ENCODE measurements at places on chromosomes 11 and 22. TPM values are rescaled to one million over a fixed set of nuclear protein-coding genes. Genes with fewer than 3 reads are reported as not detected.
A peak's percentile ranks its signal among the peaks of the same experiment; 100 is the strongest.

GRCh38 chr11:86947541-86947940, 7.7 kb downstream of the FZD4 start:
- DNase-seq = no peak

DNA sequence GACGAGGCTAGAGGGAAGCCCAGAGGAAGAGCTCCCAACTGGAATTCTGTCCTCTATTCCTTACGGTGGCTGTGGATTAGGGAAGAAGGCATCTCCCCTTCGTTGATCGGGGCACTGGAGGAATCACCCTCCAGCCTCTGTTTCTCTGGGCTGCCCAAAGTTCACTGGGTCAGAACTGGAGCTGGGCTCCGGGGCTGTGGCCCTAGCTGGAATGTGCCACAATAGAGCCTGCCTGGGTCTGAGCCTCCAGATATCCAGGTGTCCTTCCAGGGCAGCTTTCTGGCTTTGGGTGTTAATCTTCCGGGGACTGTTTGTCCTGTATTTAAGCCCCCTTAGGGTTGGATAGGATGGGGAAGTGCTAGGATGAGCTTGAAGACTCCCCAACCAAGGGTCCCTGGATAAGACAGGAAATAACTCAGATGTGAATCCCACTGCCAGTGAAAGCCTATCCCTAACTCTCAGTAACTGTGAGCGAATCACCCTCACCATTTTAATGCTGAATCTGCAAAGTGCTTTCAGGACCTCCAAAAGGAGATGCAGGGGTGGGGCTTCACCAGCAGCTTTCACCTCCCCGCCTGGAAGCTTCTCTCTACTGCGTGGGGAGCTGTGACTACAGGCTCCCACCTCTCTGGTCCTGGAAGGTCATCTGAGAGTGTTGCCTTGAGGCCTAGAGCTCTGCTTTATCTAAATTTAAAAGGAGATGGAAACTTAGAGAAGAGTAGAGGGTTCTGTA, 9.5 kb downstream of the YPEL4 start:
- no peak for DNase-seq

- no peak for DNase-seq
Observed at GRCh38 chr22:46451741-46452140, 85.7 kb downstream of the CELSR1 start.

- DNase-seq = no peak
Observed at GRCh38 chr22:23570681-23571080, 9.4 kb downstream of the IGLL1 start.

DNA sequence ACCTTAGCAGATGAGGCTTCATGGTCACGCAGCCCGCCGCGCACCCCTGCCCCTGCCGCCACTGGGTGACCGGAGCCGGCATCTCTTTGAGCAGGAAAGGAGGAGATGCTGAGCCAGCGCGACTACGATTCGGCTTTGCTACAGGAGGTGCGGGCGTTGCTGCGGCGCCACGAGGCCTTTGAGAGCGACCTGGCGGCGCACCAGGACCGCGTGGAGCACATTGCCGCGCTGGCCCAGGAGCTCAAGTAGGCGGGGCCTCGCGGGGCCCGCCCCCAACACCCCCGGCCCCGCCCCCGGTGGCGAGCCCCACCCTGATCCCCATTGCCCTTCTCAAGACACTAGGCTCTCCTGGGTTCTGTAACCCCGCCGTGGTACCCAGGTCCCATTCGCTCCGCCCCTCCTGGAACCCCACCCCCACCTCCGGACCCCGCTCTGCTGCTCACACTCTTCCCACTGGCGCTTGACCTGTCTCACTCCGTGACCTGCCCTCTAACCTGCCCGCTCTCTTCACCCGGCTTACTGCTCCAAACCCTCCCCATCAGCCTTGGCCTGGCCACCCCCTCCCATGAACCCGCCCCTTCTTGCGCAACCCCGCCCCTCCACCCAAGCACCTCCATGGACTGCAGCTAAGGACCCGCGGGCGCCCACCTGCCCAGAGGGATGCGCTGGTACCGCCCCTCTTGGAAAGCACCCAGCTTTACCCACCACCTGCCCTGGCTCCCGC, 9.1 kb downstream of the CTSF start:
- no peak for DNase-seq

- DNase-seq = no peak
Observed at GRCh38 chr11:49302360-49302759, 94.0 kb upstream of the FOLH1 start.

- no peak for DNase-seq
Observed at GRCh38 chr11:100860318-100861155, 173.4 kb downstream of the ARHGAP42 start.

- no peak for DNase-seq
Observed at GRCh38 chr11:2644844-2645778, 54.7 kb downstream of the KCNQ1OT1 start.

- peak; percentile 22 for DNase-seq
Observed at GRCh38 chr11:120137611-120138521, at the start of gene TRIM29. TRIM29 (minus strand) TSS chr11:120138113; CDS start chr11:120138031, 82 bp downstream.

DNA sequence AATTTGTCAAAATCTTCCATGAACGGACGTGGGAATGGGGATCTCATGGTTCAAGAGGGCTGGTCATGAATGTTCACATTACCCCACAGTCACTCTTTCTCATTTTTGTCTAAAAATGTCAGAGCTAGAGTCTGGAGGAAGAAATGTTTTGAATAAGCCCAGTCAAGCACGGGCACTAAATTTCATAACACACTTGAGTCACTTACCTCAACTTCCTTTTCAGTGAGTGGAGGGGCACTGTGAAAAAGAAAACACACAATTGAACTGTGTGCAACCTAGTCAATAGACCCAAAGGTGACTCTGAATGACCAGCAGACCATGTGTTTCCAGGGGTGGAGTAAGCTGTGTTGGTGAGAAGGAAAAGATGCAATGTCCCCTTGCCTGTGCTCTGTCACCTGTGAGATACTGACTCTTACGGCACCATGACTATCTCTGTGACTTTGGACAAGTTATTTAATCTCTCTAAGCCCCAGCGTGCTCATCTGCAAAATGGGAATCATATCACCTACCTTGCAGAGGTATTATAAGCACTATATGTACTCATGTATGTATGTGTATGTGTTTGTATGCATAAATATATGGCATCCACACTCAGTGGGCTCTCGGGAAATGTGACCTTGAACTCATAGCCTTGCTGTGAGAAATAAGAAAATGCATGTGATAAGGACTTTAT, 38.2 kb upstream of the LYVE1 start:
- no peak for DNase-seq

DNA sequence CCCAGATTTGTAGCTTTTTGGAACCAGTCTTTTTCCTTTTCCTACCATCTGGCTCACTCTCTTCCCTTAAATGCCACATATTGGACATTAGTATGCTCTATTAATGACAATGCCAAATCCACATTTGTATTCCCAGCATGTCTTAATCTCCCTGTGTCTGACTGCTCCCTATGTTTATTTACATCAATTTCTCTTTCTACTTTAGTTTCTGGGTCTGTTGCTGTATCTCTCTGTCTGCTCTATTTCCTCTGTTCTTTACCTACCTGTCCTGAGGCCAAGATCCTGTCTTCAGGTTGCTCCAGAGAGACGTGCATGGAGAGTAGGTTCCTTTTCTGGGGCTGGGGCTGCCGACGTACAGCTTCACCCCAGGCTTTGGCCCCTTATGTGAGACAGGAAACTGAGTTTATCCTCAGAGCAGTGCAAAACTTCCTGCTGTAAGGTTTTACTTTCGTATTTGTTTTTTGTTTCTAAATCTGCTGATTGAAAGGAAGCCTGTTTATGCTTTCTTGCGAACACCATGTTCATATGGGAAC, 25.6 kb downstream of the OR2AG2 start:
- DNase-seq = no peak

GRCh38 chr22:50343541-50343935, 411 bp downstream of the PPP6R2 start:
- DNase-seq = no peak

GRCh38 chr11:33391893-33392251, 134.7 kb downstream of the HIPK3 start:
- no peak for DNase-seq

- DNase-seq = peak; percentile 86
Observed at GRCh38 chr11:130916238-130916855, at the start of gene SNX19. SNX19 (minus strand) TSS chr11:130916479; CDS start chr11:130915939, 540 bp downstream.

DNA sequence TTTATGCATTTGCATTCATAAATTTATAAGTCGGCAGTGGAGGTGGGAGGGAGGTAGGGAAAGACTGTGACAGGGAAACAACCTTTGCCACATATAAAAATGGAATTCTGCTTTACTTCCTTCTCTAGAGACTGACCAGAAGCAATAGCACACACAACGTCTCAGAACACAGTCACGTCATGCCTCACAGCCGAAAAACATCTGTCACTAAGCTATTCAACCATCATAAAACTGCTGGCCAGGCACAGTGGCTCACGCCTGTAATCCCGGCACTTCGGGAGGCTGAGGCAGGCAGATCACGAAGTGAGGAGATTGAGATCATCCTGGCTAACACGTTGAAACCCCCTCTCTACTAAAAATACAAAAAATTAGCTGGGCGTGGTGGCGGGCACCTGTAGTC, 101.0 kb upstream of the CHRM4 start:
- DNase-seq = peak; percentile 45

DNA sequence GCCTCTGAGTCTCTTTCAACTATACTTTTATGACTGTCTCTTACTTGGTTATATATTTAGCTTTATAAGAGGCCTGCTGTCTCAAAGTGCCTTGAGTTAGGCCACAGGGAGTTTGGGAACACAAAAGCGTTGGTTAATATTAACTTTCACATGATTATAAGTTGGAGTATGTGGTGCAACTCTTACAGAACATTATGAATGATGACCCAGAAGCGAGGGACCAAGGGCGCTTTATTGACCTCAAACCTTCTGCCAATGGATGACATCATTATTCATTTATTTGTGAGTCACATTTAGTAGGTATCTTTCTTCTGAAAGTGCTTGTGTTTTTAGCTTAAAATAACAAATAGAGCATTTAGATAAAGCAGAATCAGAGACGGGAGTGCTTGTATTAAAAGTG, 298.0 kb upstream of the ZC3H12C start:
- DNase-seq = no peak

- no peak for DNase-seq
Observed at GRCh38 chr22:41178425-41178975, 26.6 kb upstream of the L3MBTL2 start.

DNA sequence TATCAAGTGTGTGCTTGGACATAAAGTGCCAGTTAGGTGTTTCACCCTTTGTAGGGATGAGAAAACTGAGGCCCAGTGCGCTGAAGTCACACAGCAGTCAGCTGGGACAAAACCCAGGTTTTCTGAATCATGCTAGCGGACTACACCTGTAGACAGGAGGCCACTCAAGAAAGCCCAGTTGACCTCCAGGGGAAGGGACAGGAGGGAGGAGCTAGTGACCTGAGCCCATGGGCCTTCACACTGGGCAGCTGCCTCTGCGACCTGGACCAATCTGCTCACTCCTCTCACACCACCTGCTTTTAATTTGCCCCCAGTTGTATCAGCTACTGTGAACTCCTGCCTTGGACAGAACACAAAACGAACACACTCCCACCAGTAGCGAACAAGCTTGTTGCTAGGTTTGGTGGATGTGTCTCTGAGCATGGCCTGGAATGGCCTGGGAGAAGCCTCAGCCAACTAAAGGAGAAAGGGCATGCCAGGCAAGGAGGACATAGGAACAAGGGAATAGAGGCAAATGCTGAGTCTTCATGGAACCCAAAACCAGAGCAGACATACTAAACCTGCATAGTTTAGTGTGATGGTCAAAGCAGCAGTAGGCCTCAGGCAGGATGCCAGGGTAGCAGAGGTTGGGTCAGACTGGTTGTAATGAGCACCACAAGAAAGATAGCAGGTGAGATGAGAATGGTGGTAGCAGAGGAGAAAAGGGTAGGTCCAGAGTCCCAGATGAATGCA, 7.2 kb downstream of the LMO1 start:
- no peak for DNase-seq

DNA sequence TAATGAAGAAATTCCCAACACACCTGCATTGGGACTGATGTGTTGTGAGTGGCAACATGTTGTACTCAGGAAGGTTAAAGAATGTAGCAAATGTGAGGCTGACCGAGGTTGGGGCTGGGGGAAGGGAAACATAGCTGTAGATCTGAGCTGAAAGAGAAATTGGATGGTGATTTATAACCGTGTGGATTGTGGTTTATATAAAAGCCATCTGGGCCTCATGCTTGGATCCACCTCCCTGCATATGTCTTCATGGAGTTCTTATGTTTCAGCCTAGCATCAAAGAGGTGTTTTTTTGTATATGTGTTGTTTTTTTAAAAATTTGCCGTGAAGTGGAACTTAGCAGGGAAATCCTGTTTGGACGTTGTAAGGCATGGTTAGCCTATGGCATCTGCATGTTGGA, 141.3 kb downstream of the NAV2 start:
- DNase-seq = peak; percentile 12

GRCh38 chr22:38740754-38741153, 15.0 kb downstream of the SUN2 start:
- no peak for DNase-seq

DNA sequence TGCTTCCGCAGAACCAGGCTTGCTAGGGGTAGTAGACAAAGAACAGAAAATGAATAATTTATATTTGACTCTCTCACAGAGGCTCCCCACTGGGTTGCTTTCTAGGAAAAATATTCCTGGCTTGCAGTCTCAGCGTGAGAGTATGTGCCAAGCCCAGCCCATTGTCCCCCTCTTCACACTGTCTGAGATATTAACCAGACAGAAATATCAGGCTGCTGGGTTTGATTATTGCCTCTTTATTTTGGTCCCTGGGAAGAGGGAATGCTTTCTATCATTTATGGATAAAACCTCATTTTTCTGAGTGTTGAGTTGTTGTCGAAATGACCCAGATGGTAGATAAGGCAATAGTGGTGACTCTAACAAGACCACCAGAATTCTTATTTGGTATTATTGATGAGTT, 367.9 kb downstream of the METTL15 start:
- peak; percentile 66 for DNase-seq

DNA sequence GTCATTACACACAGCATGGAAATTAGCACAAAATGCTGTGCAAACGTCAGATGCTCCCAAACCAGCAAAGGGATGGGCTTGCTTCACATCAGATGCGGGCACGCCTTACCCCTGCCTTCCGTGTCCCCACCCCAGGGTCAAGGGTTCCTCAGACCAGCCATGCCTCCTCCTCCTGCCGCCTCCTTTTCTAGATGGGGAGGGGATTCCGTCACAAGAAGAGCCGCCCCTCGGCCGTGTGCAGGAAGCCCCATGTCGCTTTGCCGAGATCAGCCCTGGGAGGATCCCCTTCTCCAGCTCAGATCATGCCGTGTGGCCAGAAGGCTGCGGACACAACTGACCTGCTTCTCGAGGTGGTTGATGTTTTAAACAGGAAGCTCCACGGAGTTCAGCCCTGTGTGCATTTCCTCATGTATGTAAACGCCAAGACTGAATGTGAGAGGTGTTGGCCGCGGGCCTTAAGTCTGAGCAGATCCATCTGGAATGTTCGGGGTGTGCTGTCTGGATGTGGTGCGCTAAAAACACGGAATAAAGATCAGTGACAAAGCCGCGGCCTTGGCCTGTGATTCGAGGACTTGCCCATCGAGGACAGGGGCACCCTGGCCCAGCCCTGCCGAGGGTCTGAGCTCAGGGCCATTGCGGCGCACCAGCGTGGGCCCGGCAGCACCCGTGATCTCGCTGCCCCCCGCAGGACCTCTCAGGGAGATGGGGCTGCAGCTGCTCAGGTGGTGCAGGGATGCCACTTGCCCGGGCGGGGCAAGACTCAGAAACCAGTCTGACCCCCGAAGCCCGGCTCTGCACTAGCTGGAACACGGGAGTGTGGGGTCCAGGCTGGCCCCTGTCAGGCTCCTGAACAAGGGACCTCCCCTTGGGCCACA, 412.9 kb downstream of the TBC1D22A start:
- peak; percentile 34 for DNase-seq

The KDM4E gene
- total RNA-seq = not detected

The ACER3 gene
- 18.2 TPM for total RNA-seq

The SCN4B gene
- 3.1 TPM for total RNA-seq

The MPZL2 gene
- 56.5 TPM for total RNA-seq

The TMPRSS4 gene
- 2.5 TPM for total RNA-seq

The PLA2G6 gene
- total RNA-seq = 21.1 TPM

The RTN4RL2 gene
- 0.49 TPM for total RNA-seq

The USP2 gene
- total RNA-seq = 7.0 TPM
